ENCODE measurements at places on chromosomes 1 and 21.

GRCh38 chr1:233647073-233647472 lies 33.2 kb downstream of the KCNK1 start:
- DNase-seq, result no peak

DNA sequence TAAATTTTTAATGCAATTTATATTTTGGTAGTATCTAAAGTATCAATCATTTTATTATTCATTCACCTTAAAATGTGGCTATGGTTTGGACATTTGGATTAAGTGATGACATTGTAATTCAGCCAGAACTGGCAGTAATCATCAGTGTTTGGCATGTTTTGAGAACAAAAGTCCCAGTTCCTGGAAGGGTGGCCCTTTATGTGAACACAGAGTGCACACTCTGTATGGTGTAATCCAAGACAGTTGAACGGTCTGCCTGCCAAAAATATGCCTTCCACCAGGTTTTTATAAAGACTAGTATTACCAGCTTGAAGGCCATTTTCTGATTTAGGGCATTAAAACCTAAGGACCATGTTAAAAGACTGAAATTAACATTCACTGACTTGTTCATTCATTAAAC lies 448.7 kb downstream of the LTN1 start:
- DNase-seq, result no peak

DNA sequence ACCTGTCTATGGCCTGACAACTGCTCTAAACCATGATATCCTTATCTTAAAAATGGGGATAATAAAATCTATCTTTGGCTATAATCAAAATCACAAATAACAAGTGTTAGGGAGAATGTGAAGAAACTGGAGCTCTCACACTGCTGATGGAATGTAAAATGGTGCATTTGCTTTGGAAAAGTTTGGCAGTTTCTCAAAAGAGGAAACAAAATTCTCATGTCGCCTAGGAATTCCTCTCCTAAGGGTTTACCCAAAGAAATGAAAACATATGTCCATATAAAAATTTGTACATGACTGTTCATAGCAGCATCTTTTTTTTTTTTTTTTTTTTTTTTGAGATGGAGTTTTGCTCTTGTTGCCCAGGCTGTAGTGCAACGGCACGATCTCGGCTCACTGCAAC lies 64.3 kb downstream of the ZNF281 start:
- DNase-seq, result no peak

GRCh38 chr1:52635321-52636089 lies 2.5 kb downstream of the SHISAL2A start:
- DNase-seq, result no peak

DNA sequence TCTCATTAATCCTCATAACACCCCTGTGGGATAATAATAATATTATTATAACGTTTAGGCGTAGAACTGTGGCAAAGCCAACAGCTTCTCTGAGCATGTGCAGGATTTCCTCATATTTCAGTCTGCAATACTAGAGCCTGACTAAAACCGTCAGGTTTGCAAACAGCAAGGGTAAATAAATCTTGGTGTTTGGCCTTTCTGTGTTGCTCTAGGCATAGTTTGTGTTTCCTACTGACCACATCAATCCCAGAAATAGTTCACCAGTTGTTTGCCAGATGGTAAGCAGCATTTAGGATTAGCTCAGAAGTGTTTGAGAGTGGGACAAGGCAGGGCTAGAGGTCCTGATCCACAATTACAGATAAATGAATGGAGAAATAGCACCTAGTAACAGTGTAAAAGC lies 2.8 kb upstream of the KCNA3 start:
- DNase-seq, result no peak
